Hepatic stellate cell (primary cell): ENCODE measurements at places on chromosomes 6 and 20.

DNA sequence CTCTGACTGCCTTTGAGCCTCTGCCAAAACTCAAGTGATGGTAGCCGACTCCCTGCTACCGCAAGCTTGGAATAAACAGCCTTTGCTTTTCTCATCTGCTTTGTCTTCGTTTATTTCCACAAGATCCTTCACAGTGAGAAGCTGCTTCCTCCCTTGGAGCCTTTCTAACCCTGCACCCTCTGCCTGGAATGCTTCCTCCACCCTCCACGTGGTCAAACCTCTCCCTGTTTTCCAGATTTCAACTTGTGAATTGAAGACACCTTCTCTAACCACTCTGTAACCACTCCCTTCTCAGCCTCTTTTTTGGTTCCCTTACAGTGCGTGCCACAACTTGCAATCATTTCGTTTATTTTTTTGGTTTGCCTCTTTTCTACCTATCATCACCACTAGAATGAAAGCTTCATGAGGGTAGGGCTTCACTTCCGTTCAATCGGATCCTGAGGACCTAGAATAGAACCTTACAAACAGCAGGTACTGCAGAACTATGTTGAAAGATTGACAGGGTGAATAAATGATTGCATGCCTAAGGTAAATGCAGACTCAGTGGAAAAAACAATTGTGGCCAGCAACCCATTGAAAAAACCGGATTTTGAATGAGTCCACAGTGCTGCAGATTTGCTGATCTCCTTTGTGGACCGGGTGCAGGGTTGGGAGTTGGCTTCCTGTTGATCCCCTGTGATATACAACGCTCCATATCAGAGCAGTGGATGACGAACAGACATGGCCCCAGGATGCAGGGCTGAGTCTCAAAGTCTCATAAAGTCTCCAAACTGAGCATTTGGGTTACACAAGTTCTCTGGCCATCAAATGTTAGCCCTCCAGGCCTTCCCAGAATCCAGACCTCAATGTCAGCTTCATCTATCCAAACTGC is 51.0 kb upstream of the HIVEP1 start:
- no peak for DNase-seq

GRCh38 chr6:71107911-71108420 is 151.1 kb upstream of the B3GAT2 start:
- DNase-seq: peak; percentile 17

- peak; percentile 31 for DNase-seq
These were observed 128.0 kb downstream of the RIN2 start for GRCh38 chr20:19885939-19886660.

- DNase-seq: no peak
These were observed 329.1 kb upstream of the TSHZ2 start for GRCh38 chr20:52643034-52643433.

DNA sequence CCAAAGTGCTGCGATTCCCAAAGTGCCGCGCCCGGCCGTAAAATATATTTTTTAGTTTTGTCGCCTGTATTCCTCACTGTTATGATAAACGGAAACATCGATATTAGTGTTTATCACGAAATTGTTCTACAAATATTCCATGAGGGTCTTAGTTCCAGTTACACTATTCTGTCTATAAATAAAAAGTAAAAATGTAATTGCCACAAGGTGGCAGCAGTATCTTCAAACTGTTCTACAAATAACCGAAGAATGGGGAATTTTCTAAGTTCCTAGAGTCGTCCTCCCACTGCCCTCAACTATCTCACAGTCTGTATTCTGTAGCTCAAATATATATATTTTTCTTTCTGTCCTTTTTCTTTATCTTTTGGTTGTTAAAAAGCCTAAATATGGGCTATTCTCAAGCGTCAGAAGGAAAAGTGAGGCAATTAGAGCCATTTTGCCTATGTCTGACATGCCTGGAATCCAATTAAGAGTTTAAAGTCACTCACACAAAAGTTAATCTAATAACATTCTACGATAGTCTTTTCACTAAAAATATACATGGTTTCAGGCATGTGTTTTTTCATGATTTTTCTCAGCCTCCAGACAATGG is 14.2 kb upstream of the FAM162B start:
- no peak for DNase-seq

DNA sequence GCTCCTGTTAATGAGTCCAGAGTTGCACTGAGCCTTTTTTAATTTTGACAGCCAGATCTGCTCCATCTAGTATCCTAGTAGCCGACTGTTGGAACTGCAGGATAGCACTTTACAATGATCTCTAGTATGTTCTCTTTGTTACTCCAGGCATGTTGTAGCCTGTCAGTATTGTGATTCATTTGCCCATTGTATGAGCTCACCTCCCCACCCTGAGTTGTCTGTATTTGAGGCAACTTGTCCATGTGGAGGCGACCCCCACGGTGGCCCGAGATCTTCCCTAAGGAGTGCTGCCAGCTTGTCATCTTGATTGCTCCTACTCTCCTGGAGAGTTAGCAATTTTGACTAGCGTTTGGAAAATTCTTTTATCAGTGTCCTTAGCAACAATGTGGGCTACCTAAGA is 67.2 kb downstream of the DHX35 start:
- DNase-seq: no peak

DNA sequence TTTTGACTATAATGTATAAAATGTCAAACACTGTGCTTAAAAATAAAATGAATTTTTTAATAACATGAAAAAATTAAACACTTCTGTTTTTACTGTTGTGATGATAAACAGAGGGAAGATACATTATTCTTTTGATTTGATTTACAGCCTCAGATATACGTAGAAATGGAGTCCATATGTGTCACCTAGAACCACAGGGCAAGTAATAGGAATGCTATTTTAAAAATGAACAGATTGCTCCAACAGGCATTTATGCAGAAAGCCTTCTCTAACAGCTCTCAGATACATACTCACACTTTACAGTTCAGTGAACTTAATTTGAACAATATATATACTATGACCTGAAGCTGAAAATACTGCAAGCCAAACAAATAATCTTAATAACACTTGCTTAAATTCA is 1551.0 kb downstream of the GRIK2 start:
- no peak for DNase-seq

DNA sequence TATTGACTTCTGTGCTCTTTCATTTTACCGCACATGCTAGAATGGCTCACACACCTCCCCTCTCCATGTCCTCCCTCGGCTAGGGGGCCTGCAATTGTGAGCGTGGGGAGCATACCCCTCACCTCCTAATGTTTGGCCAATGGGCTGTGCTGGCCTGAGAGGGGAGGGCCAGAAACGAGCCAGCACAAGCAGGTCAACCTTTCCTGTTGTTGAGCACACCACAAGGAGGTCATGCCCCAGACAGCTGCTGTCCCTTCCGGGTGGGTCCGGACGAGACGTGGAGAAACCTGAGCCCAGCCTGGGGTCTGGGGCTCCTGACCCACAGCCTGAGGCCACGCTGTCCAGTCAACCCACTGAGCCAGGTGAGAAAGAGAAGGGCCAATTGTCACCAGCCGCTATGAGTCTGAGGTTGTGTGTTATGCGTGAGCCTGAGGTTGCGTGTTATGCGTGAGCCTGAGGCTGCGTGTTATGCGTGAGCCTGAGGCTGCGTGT is 77.4 kb downstream of the TTLL2 start:
- no peak for DNase-seq

- DNase-seq: no peak
These were observed 58.8 kb downstream of the TPD52L1 start for GRCh38 chr6:125212377-125212776.

DNA sequence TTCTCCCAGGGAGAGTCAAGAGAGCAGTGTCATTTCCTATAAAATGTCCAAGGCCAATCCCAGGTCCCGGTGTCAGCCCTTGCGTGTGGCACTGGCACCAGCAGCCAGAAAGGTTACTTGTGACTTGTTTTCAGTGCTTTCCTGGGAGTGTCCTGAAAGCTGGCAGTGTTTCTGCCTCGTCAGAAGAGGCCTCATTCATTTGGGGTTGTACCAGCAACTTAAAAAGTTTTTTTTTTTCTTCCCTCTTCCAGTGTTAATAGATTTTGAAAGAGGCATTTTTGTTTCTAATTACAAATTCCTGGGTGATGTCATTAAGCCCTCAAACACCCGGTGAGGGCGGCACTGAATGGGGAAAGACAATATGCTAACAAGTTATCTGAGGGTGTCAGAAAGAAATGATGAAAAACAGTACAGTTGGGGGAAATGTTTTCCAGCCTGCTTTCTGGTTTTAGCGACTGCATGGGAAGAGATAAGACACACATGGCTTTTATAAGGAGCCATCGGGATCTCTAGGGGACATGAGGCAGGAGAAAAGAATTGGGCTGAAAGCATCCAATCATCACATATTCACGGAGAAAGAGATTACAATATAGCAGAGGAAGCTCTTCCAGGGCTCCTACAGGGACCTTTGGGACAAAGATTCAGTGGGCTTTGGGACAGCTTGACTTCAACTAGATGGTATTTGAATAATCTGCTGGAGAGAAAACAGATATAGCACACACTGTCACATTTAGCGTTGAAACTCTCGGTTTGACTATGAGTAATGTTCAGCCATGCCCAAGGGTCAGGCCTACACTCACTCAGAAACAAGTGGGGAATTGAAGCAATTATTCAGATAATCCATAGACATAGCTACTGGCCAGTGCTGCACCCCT is 153.0 kb downstream of the BCAS1 start:
- peak; percentile 43 for DNase-seq

GRCh38 chr6:133248241-133249001 is 7.3 kb downstream of the EYA4 start:
- no peak for DNase-seq

DNA sequence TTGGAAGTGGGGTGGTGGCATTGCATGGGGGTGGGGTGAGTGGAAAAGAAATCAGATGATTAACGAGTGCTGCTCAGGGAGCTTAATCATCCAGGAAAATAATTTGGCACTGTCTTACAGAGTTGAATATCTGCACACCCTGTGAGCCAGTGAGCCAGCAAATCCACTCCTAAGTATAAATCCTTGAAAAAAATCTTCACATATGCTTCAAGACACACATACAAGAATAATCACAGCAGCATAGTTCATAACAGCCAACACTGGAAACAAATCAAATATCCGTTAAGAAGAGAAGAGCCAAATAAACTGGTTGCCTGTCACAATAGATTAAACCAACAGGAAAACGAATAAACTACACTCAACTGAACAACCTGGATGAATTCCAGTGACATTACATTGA is 62.8 kb downstream of the SAMD3 start:
- DNase-seq: no peak
